ENCODE measurements at places on chromosomes 7 and 10.
A peak's percentile ranks its signal among the peaks of the same experiment; 100 is the strongest.

DNA sequence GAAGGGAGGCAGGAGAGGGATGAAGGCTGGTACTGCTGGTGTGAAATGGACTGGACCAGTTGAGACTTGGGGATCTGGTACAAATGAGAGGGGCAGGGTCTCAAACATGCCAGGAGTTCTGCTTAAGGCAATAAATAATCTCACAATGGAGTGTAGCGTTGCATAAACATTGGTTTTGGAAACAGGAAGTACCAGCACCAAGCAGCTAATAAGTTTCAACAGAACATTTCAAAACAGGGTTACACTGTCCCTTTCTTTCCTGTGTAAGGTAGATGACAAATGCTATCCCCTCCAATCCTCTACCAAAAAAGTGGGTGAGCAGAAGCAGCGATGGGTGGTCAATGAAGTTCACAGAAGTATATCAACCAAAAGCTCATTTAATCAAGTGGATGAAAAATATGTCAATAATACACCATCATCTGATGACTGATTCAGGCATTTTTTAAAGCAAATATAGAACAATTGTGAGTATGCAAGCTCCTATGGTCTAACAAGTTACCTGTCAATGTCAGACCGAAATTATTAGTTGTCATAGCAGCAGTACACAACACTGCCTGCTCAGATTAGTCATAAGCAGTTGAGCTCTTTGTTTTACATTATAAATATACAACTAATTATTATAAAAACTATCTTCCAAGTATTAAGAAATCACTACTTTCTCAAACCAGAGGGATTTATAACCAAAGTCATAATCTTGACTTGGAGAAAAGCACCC lies 220.0 kb downstream of the FAM107B start:
- no peak for DNase-seq

DNA sequence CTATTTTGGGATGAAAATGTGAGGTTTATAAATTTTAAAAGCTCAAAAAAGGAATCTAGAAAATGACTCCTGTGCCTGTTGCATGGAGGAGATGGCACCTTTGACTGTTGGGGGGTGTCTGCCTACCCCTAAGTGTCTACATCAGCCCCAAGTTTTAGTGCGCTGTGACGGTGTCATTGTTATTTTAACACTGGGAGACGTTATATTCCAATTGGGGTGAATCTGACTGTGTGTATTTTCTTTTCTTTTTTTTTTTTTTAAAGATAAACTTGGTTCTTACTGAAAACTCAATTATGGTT lies 517 bp downstream of the SRGN start:
- no peak for DNase-seq

- no peak for DNase-seq
These were observed 152.8 kb downstream of the CUBN start for GRCh38 chr10:16976803-16977202.

GRCh38 chr7:100137851-100138760 lies 10.6 kb upstream of the LAMTOR4 start:
- DNase-seq = no peak

GRCh38 chr10:28250782-28251181 lies 52.1 kb downstream of the MPP7 start:
- DNase-seq = peak; percentile 47

DNA sequence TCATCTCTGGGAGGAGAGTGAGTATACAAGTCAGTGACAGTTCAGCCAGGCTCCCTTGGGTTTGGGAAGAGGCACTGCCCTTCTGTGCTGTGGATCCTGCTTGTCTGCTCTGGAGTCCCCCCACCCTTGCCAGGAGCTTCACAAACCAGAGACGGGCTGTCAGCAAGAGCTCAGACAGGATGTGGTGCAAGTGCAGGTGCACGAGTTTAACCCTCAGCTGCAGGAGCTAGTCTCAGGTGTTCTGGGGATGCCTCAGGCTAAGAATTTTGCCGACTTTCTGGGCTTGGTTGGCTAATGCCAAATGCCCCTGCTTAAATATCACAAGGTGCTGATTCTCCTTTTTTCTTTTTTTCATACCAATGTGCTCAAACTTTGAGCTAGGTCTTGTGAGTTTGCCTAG lies 22.3 kb downstream of the ZNF783 start:
- DNase-seq = no peak

GRCh38 chr10:132648072-132648850 lies 110.7 kb downstream of the INPP5A start:
- peak; percentile 86 for DNase-seq

DNA sequence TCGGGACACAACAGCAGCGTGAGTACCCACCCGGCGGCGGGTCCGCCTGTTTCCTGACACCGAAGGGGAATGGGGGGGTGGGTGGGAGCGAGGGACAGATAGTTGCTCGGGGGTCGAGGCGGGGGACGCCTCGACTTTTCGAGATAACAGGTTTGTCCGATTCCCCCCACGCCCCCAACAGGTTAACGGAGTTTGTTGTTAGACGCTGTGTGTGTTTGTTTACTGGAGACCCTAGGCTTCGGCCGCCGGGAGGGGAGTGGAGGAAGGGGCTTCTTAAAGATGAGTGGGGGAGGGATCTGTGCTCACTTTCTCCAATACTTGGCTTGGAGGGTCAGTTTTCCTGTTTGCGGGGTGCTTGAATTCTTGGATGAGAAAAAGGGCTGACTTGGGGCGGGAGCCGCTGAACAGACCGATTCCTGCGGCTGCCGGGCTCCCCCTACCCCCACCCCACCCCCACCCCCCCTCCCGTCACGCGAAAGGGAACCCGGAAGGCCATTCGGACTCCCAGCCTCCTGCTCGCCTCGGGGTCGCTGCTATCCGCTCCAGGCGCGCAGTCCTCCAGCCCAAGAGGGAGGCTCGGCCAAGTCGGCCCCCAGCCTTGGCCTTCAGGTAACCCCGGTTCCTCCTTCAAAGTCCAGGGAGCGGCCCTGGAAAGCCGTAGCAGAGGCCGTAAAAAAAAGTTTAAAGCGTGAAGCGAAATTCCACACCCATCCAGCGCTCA lies 1.0 kb downstream of the SORCS3 start:
- no peak for DNase-seq

- peak; percentile 73 for DNase-seq
These were observed 105.6 kb upstream of the COL1A2 start for GRCh38 chr7:94289071-94289470.

DNA sequence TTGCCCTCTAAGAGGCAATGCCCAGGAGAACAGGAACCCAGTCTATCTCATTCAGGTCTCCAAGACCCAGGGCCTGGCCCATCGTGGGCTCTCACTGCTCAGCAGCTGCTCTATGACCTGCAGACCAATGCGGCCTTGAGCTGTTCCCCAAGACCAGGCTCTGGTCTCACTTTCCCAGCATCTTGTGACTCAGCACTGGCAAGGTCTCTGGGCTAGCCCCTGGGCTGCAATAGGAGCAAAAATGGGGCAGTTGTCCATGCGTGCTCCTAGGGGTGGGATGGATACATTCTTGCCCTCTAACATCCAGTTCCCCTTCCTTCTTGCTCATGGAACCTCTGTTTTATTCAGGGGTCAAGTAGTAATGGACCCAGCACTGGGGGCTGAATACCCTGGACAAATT lies 13.5 kb downstream of the GCK start:
- DNase-seq = no peak

- no peak for DNase-seq
These were observed 364.9 kb downstream of the ANKRD30A start for GRCh38 chr10:37490266-37490665.

DNA sequence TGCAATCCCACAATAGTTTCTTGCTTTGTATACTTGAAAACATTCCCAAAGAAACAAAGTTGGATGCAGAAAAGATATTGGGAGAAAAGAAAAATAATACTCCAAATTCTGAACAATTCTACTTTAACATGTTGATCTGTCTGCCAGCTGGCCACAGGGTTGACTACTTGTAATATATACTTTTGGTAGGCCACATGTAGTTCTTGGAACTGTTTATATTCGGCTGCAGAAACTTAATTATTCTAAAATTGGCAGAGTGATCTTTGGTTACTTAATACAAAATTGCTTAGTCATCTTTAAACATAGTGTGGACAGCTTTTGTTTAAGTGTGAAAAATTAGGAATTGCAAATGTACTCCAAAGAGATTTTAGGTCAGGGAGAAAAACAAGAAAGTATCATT lies 76.0 kb downstream of the CALD1 start:
- DNase-seq = no peak

- no peak for DNase-seq
These were observed 29.9 kb upstream of the RAPGEF5 start for GRCh38 chr7:22386865-22387264.

GRCh38 chr7:88599528-88599927 lies 160.0 kb upstream of the ZNF804B start:
- DNase-seq = no peak

GRCh38 chr10:47320812-47321211 lies 1.4 kb upstream of the GDF2 start:
- no peak for DNase-seq

DNA sequence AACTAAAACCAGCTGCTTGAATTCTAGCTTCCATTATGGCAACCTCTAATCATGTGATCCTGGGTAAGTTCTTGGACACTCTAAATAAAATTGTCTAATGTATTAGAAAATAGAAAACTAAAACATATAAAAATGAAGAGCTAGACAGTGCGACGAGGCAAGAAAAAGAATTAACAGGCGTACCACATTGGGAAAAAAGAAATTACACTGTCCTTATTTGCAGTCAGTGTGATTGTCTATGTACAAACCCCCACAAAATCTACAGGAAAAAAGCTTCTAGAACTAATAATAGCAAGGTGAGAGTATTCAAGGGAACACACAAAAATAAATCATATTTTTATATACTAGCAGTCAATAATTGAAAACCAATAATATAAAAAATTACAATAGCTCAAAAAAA lies 625.6 kb upstream of the MKI67 start:
- no peak for DNase-seq

DNA sequence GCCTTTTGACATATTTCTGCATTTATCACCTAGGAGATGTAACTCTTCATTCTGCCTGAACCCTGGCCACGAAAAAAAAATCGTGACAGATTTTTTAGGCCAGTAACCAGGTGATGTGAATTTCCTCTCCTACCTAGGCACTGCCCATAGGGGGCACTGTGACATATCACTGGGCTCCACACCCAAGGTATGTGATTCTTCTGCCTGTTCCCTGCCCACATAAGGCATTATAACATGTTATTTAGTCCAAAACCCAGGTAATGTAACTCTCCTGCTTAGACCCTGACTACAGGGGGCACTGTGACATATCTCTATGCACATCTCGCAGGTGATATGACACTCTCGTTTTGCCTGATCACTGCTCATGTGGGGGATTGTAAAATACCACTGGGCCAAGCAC lies 29.5 kb upstream of the ZNF107 start:
- DNase-seq = no peak

DNA sequence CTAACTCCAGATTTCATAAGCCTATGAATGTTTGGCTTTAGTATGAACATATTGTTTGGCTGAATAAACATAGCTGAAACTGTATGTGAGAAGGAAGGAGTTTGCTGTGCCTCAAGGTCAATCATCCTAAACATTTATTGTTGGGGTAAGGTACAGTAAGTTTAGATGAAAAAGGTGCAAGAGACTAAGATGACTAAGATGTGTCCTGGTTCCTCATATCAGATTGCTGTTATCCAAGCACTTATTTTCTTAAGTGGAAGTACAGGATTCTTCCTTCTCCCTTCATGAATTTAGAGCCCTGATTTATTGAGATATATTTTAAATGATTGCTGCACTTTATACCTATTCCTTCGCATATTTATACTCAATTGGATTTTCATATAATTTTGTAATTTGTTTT lies 12.2 kb downstream of the MDFIC start:
- DNase-seq = no peak

GRCh38 chr7:122546496-122546895 lies 152.4 kb downstream of the RNF133 start:
- DNase-seq = no peak

GRCh38 chr10:5619362-5620211 lies 46.8 kb downstream of the ASB13 start:
- DNase-seq = no peak

DNA sequence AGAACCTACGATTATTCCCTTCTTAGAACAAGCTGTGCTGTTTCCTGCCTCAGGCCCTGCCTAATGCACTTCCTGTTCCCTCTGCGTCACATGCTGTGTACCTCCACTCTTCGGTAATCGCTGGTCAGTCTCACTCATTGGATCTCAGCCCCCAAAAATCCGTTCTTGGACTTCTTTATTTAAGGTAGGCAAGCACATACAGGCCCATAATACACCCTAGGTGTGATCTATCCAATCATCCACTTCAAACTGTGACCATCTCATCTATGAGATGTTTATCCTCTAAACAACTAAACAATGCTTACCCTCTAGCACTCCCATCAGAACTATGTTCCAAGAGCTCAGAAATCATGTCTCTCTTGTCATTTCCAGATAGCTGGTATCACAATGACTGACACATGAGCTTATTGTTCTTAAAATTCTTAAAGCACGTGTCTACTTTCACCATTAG lies 83.9 kb downstream of the CADPS2 start:
- no peak for DNase-seq

GRCh38 chr7:74483402-74484336 lies 30.0 kb downstream of the GTF2IRD1 start:
- DNase-seq = peak; percentile 4

GRCh38 chr7:130560972-130561371 lies 69.1 kb downstream of the MEST start:
- no peak for DNase-seq

DNA sequence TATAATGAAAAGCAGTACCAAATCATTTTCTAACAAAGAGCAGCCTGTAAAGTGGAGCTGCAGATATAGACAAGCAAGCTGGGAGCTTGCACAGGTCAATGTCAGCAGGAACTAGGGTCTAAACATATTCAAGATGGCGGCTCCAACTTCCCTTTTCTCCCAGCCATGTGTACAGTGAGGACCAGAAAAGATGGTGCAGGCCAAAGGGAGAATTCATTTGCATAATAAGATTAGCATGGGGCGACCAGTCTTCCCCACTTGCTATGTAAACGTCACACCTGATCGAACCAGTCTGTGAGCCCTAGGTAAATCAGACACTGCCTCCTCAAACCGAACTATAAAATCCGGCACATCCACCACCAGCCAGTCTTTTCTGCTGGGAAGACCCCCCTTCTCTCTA lies 4.4 kb upstream of the RAPGEF5 start:
- DNase-seq = no peak

- no peak for DNase-seq
These were observed 671.0 kb upstream of the FOXK1 start for GRCh38 chr7:4010923-4011656.

GRCh38 chr10:30897048-30897447 lies 134.6 kb downstream of the ZNF438 start:
- DNase-seq = no peak
